Osteoblast (primary cell): ENCODE measurements at places on chromosomes 3 and 15. TPM values are rescaled to one million over a fixed set of nuclear protein-coding genes. Genes with fewer than 3 reads are reported as not detected.

Gene ECE2
- total RNA-seq: not detected in 2 replicates

Gene DPPA2
- total RNA-seq: not detected in 2 replicates

Gene SECISBP2L
- 42.3 and 52.7 TPM in 2 replicates for total RNA-seq

Gene GOLGA8N
- 4.7 and 5.0 TPM in 2 replicates for total RNA-seq

Gene PTX3
- 537 and 689 TPM in 2 replicates for total RNA-seq

Gene KBTBD13
- not detected in 2 replicates for total RNA-seq

Gene DGKG
- 2.5 and 2.9 TPM in 2 replicates for total RNA-seq

Gene ROPN1
- total RNA-seq: not detected in 2 replicates

Gene TRH
- under 0.01 TPM in 2 replicates for total RNA-seq

Gene PPP1R14D
- not detected in 2 replicates for total RNA-seq

Gene C3orf20
- total RNA-seq: under 0.01 and 0.29 TPM in 2 replicates

Gene GLT8D1
- total RNA-seq: 98.8 and 103 TPM in 2 replicates

Gene STRC
- under 0.01 TPM in 2 replicates for total RNA-seq

Gene ZKSCAN7
- 6.5 and 9.8 TPM in 2 replicates for total RNA-seq

Gene CPLX3
- total RNA-seq: not detected in 2 replicates

Gene DNASE1L3
- total RNA-seq: not detected in 2 replicates

Gene SLC6A1
- total RNA-seq: not detected in 2 replicates

Gene LDHAL6B
- total RNA-seq: not detected in 2 replicates

Gene RPL32
- 524 and 1,095 TPM in 2 replicates for total RNA-seq
